ENCODE measurements at places on chromosomes 16 and 17.

- no peak for DNase-seq
Measured at GRCh38 chr17:61136296-61136695, 263.3 kb upstream of the TBX2 start.

- no peak for DNase-seq
Measured at GRCh38 chr16:56675685-56676210, 6.1 kb downstream of the MT1H start.

DNA sequence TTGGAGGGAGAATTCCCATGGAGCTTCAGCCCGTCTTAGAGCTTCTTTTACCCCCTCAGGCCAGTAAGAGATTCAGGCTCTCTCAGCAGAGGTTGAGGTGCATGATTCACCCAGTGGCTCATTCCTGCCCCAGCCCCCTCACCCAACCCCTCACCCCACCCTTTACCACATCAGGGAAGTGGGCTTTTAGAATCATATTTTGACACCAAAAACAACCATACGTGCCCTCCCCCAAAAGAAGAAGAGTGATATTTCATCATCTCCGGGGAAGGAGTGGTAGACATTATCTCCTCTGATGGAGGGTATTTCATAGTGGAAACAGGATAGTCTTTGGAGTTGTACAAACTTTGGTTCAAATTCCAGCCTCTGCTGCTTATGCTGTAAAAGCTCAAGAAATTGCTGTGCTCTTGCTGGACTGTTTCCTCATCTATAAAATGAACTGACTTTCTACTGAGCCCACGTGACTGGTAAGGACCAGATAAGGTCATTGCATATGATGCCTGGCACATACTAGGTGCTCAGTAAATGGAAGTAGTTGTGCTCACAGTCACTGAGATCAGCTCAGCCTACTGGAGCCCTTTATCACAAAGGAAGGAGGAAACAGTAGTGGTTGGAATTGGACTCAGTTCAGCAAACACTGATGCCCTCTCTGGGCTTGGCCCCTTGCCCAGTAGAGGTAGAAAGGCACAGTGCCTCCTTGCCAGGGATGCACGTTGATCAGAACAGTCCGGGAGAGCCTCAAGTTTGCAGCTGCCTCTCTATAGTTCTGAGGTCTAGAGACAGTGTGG lies 18.3 kb upstream of the CCL5 start:
- no peak for DNase-seq

- no peak for DNase-seq
Measured at GRCh38 chr17:27821318-27821717, 21.0 kb upstream of the NOS2 start.

DNA sequence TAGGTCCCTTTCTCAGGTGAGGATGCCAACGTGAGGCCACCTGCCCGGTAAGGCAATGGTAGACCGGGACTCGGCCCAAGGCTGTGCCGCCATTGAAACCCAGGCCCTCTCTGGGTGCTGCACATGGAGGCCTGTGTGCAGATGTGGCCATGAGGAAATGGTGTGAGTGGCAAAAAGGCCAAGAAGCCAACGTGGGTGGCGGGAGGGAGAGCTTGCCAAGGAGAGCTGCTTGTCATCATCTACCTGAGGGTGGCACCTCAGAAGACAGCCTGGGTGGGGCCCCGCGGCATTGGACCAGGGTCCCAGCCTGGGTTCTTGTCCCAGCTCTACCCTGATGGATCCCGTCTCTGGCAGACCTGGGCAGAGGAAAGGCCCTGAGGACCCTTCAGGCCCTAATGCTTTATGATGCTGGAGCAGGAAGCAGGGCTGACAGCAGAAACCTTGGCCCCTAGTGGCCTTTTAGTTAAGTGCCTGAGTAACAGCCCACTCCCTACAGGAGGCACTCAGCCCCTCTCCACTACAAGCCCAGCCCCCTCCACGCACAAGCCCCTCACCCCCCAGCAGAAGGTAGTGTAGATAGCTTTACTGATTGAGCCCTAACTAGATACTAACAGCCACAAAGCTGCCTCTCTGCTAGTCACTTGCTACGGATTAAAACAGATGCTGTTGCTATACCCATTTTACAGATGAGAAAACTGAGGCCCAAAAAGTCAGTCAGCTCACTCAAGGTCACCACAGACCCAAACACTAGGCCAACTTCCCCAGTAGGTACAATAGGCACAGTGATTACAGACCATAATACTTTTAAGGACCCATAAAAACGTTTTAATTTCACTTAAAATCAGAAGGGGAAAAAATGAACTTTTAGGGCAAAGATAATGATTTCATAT lies 26.2 kb upstream of the KIFC3 start:
- no peak for DNase-seq

- DNase-seq = no peak
Measured at GRCh38 chr16:68073902-68074760, 11.0 kb upstream of the NFATC3 start.

- DNase-seq = no peak
Measured at GRCh38 chr17:47869114-47869513, 18.2 kb upstream of the SP6 start.

- DNase-seq = no peak
Measured at GRCh38 chr17:28950752-28951427, 428 bp downstream of the PHF12 start.

GRCh38 chr17:606508-607250 lies 108.0 kb downstream of the VPS53 start:
- no peak for DNase-seq

DNA sequence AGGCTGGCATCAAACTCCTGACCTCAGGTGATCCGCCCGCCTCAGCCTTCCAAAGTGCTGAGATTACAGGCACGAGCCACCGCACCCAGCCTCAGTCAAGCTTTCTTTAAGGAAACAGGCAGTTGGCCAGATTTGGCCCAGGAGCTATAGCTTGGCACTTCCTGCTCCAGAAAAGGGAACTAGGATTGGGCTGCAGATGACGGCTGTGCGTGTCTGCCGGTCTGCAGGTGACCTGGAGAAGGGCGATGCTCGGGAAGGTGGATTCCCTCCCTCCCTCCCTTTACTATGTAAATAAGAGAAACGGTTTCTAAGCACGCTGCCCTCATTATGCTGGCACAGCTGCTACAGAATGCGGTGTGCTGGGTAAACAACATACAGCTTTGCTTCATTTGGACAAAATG lies 215.9 kb downstream of the RPTOR start:
- DNase-seq = no peak

DNA sequence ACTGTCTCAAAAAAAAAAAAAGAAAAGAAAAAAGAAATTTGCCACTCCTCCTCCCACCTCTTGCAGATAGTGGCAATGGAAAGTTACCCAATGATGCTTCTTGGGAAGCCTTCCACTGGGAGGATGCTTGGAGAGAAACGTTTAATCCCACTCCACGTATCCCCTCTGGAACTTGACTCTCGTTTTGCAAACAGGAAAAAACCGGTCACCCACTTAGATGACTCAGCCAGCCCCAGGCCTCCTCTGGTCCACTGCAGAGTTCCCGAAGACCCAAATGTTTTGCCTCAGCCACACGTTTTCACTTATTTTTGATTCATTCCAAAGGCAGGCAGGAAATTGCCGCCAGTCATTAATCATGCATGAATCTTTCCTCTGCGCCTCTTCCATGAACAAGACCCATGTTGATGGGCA lies 9.3 kb upstream of the TNFRSF17 start:
- DNase-seq = no peak

GRCh38 chr17:29240477-29240876 lies 6.2 kb upstream of the CRYBA1 start:
- no peak for DNase-seq

DNA sequence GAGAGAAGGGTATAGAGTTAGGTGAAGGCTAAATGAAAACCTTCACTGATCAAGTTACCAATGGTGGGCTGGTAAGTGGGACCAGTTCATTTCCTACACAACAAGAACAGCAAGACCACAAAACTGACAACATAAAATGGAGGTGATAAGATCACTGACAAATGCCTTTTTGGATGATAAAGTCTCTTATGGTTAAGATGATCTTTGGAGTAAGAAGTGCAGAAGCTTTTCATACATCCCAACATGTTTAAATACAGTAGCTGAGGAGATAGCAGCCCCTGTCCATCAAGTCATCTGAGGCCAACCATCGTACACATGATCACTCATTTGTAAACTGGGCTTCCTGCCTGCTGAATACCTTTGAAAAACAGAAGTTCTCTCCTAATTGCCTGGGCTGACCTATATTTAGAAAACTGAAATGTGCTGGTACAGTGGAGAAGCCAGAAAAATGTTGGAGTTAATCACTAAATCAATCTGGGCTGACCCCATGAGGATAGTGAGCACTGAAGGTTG lies 259.0 kb upstream of the ZFHX3 start:
- DNase-seq = no peak

GRCh38 chr16:70746708-70747424 lies 54.1 kb downstream of the VAC14 start:
- no peak for DNase-seq

GRCh38 chr17:14300575-14301278 lies at the start of gene HS3ST3B1:
Gene HS3ST3B1 (plus strand): TSS chr17:14301081. CDS start chr17:14301519, 438 bp downstream.
- DNase-seq = peak; percentile 99

DNA sequence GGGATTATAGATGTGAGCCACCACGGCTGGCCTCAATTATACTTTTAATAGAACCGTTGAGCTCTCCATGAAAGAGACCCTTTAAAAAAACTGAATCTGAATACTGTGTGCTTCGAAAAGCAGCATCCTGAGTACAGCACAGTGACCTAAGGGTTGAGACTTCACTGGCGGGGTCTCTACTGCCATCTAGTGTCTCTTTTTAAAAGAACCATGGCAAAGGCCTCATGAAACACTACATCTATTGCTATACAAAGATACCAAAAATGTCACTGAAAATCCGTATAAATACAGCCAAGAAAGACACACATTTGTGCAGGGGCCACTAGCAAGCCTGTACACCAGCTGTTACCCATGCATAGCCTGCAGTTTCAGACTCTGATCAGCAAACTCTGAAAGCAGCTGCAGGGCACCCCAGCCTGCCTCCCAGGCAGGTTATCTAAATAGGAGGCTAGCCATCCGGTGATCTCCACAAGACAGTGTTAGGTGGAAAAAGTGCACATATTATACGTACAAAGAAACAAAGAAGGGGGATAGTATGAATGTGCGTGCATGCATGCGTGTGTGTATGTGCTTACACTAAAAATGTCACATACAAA lies 35.3 kb downstream of the NPLOC4 start:
- peak; percentile 43 for DNase-seq

- no peak for DNase-seq
Measured at GRCh38 chr17:16906680-16907079, 65.2 kb downstream of the TNFRSF13B start.

DNA sequence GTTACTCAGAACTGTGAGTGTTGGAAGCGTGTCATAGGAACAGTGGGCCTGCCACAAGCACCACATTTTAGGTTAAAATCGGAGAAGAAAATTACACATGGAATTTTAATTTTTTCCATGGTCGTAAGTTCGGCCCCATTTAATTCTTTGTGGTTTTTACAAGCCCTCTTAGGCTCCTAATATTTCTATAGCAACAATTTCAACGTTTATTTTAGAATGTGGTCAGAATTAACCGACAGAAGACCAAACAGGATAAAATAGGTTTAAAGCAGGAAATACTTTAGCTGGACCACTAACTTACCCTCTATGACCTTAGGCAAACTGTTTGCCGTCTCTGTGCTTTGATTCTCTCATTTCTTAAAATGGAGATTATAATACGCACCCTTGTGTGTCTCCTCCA lies 69.9 kb downstream of the FTO start:
- no peak for DNase-seq

- no peak for DNase-seq
Measured at GRCh38 chr16:30744183-30744582, 4.0 kb upstream of the PHKG2 start.

DNA sequence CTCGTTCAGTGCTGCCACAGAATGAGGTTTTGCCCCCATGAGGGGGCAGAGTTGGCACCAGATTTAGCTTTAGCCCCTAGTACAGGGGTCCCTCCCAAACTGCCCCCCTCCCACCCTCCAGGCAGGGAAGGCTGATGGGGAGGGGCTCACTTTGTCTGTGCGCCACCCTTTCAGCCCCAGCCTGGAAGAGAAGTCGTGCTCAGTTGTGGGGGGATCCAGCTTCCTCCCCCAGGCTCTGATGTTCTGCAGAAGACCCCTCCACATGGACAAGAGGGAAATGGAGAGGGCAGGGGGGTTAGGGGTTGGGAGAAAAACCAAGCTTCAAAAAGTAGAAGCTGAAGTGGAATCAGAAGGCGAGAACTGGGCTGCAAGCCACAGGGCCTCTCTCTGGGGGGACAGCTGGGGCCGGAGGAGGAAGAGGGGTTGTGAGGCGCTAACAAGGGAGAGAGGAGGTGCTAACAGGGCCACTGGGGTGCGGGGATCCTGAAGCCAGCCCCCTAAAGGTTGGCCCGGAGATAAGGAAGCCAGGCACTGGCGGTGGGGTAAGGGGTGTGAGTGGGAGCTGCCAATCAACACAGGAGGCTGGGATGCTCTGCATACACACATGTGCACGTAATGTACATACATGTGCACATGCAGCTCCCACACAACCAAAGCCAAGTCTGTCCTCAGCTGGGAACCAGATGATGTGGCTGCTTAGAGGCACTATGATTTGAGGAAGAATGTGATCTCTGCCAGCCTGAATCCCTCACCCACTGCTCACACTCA lies 7.0 kb upstream of the TMEM92 start:
- no peak for DNase-seq

DNA sequence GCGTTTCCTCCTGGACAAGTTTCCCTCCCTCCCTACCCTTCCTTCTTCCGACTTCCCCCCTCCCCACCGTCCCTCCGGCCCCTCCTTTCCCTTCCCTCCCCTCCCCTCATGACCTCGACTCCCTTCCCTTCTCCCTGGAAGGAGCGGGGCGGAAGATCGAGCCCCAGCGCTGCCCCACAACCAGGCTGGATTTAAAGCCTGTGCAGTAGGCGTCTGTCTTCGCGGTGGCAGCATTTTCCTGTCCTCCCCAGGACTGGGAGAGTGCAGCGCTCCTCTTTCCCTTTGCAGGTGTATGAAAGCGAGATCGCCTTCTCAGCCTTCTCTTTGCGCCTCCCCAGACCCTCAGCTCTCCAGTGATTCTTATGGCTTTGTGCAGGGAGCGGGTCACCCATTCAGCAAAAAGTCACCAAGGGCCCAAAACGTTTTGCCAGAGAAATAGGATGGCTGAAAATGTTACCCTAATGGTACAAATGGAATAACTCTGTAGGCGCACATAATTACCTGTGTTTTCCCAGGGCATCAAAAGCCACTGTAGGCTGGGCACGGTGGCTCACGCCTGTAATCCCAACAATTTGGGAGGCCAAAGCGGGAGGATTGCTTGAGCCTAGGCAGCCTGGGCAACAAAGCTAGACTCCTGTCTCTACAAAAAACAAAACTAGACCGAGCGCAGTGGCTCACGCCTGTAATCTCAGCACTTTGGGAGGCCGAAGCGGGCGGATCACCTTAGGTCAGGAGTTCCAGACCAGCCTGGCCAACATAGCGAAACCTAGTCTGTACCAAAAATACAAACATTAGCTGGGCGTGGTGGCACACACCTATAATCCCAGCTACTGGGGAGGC lies 40.8 kb downstream of the SLFN12L start:
- DNase-seq = no peak

DNA sequence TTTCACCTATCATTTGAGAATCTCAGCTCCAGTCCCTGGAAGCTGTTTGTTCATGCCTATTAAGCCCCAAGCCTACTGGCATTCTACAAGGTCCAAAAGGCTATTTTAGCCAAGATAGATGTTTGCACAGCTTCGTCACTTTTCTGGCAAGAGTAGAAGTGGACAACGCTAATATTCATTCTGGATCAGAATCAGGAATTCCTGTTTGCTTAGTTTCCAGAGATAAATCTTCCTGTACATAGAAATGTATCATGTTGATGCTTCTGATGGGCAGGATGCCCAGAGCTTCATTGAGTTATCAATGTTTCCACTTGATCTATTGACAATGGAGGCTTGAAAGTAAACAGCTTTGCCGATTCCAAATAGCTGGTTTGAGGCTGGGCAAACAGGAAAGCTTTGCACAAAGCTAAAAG lies 260.7 kb upstream of the CA10 start:
- DNase-seq = no peak

Data from stimulated activated CD4-positive, alpha-beta T cell treated with anti-CD3 and anti-CD28 coated beads, Interleukin-12 subunit alpha, Interleukin-12 subunit beta, amount 100 ng/mL, for 48 hours (primary cell).